HL-60 (cell line): ENCODE measurements at places on chromosomes 7 and 10.
A peak's percentile ranks its signal among the peaks of the same experiment; 100 is the strongest.

DNA sequence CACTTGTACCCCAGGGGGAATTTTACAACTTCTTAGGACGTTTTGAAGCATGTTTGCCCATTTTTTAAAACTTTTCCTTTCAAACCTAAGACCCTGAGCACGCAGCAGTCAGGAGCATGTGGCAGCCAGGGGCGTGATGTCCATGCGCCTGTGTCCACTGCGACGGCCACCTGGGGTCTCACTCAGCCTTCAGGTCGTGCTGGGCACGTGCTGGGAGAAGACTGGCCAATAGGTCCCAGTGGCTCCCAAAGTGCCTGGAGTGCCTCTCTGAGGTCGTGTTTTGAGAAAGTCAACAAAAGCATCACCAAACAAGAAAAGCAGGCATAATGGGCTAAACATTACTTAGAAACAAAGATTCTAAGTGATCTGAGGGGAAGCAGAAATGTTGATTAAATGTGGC is 14.8 kb downstream of the LRRC27 start:
- no peak for DNase-seq

DNA sequence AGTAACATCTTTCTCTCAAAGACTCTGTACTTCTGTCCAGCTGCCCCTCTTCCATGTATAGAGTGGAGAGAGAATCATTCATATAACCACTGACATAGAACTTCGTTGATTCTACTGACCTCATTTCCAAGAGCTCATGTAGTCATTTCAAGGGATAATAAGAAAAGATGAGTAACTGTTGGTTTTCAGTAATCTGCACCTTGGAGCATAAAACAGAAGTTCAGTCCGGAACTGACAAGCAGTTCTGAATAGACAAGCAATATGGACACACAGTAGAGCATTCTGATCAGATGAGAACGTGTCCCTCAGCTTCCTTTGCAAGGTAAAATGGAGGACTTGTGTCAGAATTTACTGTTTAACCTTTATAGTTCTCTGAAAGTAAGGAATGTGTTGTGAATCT is 847.1 kb downstream of the REEP3 start:
- DNase-seq, result no peak

DNA sequence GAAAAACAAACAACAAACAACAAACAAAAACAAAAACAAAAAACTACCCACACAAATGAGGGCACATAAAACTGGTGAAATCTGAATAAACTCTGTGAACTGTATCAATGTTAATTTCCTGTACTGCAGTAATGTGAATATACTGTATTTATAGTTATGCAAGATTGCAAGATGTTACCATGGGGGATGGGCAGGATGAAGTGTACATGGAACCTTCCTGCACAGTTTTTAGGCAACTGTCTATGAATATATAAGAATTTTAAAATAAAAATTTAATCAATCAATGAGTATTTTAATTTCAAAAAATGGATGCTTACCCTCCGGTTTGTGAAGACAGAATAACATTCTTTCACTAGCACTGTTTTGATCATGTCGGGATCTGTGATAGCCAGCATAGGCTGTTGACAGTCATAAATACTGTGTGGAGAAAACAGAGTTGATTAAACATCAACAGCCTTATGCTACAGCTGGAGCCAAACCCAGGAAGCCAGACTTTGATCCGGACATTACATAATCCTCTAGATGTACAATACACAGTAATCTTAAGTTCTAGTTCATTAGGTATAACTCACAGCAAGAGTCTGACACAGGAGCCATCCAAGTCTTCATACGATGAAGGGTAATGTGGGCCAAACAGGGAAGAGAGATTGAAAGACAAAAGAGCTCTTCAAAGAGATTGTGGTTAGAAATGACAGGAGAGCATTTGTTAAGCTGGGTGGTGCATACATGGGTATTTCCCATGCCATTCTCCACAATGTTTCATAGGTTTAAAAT is 14.8 kb downstream of the CYP3A7 start:
- DNase-seq, result no peak

DNA sequence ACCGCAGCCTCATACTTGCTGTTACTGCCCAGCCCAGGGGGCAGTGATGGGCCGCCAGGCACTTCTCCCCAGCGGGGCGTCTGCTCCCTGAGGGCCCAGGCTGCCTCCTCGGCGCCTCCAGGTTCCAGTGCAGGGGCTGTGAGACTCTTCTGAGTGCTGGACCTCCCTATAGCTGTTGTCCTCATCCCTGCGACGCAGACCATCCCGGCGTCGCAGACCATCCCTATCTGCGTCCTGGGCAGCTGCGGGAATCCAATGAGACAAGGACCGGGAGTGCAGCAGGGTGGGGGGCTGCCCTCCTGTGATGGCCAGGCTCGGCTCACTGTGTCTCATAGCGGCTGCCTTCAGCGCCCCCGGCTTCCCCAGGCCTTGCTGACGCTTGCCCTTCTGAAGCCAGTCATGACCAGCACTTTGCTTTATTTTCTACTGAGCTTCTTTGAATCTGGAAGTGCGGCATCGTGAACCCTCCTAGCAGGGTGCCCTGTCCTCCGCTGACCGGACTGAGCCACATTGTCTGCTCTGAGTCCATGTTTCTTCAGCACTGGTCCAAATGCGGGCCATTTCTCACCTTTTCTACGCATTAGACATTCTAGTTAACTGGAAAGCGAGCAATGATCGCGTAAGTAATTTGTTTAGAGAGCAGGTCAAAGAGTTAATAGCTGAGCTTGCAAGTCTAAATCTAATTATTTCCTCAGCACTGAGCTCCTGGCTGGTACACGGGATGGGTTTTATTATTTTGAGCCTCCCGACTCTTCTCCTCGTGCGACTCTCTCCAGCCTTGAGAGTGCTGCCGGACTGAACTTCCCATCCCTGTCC is 339.5 kb downstream of the WDR37 start:
- DNase-seq, result no peak

GRCh38 chr10:32976338-32976737 is 18.3 kb upstream of the ITGB1 start:
- DNase-seq, result no peak

- no peak for DNase-seq
These were observed 11.6 kb upstream of the TNPO3 start for GRCh38 chr7:129066290-129067131.

DNA sequence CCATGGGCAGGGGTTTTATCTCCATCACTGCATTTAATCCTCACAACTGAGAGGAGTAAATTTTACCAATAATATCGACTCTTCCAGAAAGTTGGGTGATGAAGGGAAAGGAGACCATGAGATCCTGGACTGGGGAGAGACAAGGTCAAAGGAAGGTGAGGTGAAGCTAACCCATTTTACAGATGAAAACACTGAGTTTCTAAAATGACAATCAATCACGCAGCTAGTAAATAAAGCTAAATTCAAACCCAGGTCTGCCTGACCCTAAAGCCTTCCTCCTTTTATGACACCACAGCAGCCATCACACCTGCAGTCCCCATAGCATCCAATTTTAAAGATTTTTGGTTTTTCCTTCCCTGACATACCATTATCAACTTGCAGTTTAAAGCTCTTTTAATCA is 64.0 kb upstream of the SLF2 start:
- DNase-seq, result no peak

- no peak for DNase-seq
These were observed 13.0 kb upstream of the SMIM30 start for GRCh38 chr7:113131367-113131766.

DNA sequence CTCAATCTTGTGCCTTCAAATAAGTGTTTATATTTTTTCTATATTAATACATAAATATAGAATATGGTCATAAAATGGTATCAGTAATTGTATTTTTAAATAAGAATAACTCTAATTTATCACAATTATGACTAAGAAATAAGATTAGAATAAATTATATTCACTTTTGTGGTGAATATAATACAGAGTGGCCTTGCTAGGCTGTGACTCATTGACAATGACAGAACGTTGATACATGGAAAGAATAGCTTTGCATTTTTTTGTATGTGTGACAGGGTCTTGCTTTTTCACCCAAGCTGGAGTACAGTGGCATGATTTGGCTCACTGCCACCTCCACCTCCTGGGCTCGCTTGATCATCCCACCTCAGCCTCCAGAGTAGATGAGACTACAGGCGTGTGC is 47.8 kb upstream of the PCLO start:
- DNase-seq, result no peak

DNA sequence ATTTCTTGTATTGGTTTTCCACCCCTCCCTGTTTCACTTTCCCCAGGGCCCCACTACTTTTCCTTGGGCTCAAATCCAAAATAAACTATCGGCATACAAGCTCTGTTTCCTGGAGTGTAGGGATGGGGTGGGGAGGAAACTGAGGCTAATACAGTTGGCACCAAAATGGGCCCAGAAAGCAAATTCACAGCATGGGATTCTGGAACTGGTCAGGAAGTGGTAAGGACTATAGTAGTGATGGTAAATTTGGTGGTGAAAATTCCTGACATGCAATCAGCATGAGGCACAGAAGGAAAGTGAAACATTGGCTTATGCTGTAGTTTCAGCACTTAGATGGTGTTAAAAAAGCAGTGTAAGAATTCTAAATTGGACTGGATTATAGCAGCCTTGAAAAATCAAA is 8.7 kb upstream of the SAMD9L start:
- no peak for DNase-seq

DNA sequence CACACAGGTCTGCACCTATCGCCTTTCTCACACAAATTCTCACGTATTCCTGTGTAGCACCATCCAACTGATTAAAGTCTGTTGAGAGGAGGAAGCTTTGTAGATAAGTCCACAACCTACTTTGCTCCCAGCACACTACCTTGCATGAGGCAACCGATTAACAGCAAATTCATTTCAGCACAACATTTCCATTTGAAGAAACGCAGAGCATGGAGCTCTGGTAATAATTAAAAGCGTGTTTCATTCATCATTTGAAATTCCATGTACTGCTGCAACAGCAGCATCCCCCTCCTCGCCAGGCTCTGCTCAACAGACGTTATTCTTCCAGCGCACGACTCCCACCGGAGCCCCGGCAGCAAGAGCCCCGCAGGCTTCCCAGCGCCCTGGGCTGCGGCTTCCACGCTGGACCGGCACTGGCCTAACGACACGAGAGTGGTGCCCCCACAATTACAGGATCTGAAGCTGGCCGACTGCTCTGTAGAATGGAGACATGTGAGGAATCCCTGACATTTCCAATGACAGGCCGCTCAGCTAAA is 118.8 kb downstream of the DIP2C start:
- DNase-seq, result no peak

GRCh38 chr7:143485094-143485493 is 7.4 kb downstream of the TAS2R41 start:
- peak; percentile 18 for DNase-seq

GRCh38 chr10:113578773-113579172 is 25.9 kb downstream of the HABP2 start:
- no peak for DNase-seq

DNA sequence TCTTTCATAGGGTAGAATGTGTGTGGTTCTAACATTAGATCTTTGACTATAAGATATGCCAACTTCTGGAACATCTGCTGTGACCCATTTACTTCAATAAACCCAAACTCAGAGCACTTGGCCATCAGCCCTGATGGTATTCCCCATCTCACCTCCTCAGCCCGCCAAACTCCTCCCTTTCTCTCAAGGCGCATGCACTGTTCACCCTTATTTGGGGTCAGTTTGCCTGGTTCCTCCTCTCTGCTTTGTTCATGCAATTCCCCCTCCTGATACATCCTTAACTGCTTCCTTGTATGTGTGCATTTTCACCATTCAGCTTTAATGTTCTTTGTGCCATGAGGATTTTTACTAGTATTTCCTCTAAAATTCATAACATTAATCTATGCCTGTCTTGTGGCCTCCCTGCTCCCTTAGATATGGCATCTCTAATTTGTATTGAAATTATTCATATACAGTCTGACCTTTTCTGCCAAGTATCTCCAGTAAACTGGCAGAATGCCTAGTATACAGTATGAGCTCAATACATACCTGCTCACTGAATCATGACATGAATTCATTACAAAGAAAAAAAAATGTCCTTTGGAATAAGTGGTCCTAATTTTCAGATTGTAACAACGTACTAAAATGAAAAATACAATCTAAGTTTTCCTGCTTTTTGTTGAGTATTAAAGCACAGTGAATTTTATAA is 336.8 kb upstream of the IGFBP3 start:
- DNase-seq, result no peak

DNA sequence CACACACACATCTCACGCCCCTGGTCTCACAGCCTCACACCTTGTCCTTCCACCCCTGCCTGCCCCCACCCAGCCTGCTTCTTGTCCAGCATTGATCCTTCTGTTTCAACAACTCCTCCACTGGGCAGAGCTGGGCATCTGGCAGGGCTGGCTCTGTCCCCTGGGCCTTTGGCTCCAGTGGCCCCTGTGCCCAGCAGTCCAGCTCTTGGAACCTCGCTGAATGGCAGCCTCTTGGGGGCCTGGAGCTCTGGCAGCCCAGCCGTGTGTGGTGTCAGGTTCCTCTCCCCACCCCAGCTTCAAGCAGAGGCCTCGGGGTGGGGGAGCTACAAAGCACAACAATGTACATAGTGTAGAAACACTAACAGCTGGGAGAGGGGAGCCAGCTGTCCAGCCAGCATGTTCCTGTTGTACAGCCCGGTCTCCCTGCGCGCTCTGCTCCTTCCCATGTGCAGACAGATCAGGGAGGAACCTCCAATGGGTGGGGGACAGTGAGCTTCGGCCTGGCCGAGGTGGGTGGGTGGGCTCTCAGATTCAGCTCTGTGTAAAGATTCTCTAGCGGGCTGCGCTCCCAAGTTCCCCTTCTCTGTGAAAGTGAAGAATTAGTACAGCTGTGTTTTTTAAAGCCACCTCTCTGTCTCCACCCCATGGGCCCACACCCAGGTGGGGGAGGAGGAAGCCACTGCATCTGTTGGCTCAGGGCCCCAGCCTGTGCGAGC is 19.4 kb downstream of the ZMIZ2 start:
- DNase-seq, result peak; percentile 56

DNA sequence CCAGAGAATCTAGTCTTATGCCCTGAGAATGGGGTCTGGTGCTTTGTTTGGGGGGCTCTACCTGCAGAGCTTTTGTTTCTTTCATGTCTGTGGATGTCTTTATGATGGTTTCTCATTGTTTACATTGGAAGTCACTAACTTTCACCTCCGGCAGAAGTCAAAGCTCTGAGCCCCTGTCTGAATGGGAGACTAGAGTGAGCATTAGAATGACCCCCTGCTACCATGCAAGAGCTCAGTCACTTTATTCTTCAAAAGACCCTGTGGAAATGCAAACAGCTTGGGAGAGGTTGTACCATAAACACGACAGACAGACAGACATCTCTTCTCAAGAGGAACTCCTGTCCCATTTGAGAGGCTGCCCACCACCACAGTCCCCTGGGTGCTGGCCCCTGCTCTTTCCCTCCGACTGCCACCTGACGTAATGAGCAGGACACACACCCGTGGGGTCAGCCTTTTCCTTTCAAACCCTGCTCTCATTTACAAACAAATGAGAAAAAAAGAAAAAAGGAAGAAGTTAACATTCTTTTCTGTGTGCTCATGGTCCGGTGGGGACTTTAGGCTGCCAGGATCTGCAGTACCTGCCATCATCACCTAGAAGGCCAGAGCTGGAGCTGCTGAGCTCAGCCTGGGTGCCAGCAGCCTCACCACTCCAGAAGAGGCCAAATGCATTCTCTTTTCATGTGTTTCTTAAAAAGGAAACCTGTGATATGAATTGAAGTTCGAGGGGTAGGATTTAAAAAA is 91.6 kb downstream of the FZD1 start:
- DNase-seq, result no peak
